ENCODE measurements at places on chromosomes 1 and 21.

- no peak for DNase-seq
Observed at GRCh38 chr1:111989531-111990025, at the start of gene KCND3. Gene KCND3, minus strand, starts transcription at chr1:111989668.

DNA sequence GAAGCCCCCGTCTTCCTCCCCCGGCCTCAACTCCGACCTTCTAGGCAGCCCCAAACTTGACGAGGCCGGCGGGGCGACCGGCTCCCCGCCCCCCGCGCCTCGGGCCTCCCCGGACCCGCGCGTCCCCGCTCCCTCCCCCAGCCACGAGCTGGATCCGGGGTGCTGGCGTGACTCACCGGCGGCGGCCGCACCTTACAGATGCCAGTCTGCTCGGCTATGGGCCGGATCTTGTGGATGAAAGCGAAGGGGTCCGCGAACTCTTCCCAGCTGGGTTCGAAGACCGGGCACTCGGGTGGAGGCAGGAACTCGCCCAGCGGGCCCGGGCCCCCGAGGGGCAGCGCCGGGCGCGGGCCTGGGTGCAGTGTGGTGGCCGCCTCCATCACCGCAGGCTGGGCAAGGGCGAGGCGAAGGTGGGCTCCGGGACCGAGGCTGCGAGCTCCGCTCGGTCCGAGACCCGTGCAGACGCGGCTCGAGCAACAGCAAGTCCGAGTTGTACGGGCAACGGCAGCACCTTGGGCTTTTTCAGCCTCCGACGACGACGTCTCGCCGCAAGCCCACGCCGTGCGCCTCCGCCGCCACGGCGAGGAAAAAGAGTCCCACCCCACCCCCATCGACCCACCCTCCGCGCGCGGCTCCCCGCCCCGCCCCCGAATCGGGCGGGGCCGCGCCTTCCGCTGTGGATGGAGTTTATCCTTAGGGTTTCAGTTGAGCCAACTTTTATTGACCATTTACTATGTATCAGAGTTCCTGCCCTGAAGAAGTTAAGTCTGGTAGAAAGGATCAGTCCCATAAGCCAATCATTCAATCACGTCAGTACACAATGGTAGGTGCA, at the start of gene KDM5B:
Gene KDM5B, minus strand, starts transcription at position 496 of the 832 bp plus-strand sequence. Its CDS starts 116 bp downstream, at position 380.
- no peak for DNase-seq

- DNase-seq: no peak
Observed at GRCh38 chr1:226678701-226679100, 60.4 kb downstream of the ITPKB start.

DNA sequence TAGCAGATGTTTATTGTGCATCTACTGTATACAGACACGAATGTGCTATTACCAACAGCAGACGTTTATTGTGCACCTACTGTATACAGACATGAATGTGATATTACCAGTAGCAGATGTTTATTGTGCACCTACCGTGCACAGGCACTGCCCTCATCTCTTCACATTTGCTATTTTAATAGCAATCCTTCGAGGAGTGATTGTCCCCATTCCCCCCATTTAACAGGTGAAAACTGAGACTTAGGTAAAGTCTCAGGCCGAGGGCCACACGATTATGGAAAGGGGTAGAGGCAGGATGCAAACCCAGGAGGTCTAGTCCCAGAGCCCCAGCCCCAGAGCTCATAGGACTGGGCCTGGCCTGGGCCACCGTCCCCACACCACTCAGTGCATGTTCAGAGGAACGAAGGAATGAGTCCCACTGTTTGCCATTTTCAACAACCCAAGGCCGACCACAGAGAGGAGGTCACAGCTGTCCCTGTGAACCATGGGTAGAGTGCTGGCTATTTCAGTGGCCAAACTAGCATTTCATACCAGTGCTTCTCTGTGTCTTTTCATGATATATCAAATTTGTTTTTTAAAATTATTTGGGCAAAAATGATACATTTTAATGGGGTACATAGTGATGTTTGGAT, 114.4 kb upstream of the TMEM51 start:
- DNase-seq: no peak

GRCh38 chr1:53334781-53335180, 6.9 kb upstream of the LRP8 start:
- DNase-seq: no peak

- no peak for DNase-seq
Observed at GRCh38 chr1:160813215-160813614, 17.2 kb downstream of the LY9 start.

GRCh38 chr1:115668579-115668978, 26.8 kb downstream of the VANGL1 start:
- no peak for DNase-seq

- DNase-seq: no peak
Observed at GRCh38 chr1:70384542-70384941, 26.5 kb upstream of the CTH start.

DNA sequence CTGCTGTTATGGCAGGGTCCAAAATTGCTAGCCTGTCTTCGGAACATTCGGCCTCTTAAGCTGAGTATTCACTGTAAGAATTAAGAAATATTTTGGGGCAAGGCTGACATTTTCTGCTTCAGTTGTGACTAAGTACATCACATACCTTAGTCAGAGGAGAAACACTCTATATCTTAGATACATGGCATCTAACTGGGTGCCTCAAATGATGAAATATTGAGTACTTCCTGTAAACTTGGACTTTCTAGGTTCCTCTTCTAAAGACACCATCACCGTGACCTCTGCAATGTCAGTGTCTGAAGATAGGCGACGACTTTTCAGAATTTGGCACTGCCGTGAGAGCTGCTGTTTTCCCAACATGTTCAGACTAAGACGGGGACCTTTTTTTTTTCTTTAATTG, 65.6 kb downstream of the PCBP3 start:
- no peak for DNase-seq

- DNase-seq: no peak
Observed at GRCh38 chr1:39675220-39675619, 3.3 kb upstream of the NT5C1A start.

DNA sequence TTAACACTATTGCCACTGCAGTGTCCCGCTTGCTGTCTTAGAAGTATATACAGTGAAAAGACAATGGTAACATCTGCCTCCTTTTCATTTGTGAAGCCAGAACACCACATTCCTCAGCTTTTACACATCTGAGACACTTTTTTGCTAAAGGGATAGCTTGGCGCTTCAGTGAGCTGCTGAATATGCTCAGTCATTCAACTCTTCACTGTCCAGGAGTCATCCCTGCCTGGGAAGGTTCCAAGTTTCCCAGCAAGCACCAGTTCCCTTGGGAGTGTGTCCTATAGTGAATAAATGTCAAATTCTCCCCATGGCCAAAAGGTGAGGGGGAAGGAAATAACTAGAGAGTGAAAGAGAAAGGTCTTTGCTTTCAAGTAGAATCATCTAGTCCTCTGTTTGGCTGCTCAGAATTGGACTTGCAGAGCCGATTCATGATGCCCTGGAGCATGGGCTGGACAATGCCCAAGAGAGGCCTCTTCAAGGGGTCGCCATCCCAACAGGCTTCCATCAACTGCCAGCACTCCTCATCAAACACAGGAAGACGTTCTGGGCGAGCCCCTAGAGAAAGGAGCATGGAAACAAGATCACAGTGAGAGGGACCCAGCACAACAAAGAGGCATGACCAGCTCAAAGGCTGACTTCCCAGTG, 25.5 kb upstream of the RBBP5 start:
- no peak for DNase-seq

DNA sequence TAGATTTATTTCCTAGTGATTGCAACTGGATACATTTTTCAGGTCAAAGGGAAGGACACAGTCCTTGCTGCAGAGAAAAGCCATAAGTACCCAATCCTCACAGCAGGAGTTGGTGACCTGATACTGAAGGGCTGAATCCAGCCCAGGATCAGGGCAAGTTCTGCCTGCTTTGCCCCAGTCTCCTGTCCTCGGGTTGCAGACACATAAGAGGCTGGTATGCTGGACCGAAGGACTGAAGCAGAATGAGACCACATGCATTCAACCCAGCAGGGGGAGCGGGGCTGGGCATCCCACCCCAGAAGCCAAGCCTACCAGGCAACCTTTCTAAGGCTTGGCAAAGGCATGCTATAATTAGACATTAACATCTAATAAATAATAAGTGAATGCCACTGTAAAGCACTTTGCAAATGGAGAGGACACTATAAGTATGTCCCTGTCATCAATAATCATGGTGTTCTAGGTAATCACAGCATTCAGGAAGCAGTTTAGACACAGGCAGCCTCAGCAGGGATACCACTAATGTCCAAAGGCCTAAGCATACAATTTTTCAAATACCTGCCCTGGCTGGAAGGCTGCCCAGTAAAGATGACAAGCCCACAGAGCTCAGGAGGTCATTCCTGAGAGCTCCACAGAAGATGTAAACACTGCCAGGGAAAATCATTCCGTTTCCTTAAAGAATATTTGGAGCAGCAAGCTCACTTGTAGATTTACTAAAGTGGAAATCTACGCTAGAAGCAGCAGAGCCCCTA, 47.6 kb downstream of the KRTAP19-8 start:
- DNase-seq: no peak

DNA sequence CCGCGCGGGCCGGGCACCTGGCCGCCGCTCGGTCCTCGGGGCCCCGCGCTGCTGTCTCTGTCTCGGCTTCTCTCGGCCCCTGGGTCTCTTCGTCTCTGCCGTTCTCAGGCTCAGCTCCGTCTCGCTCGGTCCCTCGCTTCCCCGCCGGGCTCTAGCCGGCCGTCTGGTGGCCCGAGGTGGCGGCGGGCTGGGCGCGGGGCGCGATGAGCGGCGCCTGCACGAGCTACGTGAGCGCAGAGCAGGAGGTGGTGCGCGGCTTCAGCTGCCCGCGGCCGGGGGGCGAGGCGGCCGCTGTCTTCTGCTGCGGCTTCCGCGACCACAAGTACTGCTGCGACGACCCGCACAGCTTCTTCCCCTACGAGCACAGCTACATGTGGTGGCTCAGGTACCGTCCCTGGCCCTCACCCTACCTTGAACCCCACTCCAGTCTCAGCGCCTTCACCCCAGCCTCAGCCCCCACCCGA, 355 bp downstream of the SHISAL2A start:
- DNase-seq: no peak

DNA sequence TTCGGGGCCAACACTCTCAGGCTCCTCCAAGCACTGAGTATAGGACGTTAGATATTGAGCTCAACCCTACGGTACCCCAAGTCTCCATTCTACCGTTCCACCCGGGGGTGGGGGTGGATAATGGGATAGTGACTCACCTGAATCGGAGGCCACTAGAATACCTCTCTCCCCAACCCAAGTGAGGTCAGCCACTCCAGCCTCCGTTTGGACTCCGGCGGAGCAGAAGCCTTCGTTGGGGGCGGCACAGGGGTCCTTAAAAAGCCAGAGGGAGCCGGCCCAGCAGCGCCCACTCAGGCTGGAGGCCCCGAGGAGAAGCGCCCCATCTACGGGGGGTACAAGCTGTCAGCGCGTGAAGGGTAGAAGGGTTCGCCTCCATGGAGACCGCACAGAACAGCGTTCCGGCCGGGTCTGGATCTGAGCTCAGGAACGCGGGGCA, 556 bp downstream of the WDR77 start:
- no peak for DNase-seq

- DNase-seq: no peak
Observed at GRCh38 chr1:6181347-6181770, 1.2 kb upstream of the CHD5 start.

GRCh38 chr1:231091831-231092301, 51.8 kb upstream of the FAM89A start:
- DNase-seq: no peak

- DNase-seq: no peak
Observed at GRCh38 chr1:211515090-211516023, 23.4 kb upstream of the RD3 start.

GRCh38 chr21:45979651-45980050, 1.9 kb upstream of the COL6A1 start:
- no peak for DNase-seq

- no peak for DNase-seq
Observed at GRCh38 chr1:55695552-55695951, 480.4 kb upstream of the USP24 start.

DNA sequence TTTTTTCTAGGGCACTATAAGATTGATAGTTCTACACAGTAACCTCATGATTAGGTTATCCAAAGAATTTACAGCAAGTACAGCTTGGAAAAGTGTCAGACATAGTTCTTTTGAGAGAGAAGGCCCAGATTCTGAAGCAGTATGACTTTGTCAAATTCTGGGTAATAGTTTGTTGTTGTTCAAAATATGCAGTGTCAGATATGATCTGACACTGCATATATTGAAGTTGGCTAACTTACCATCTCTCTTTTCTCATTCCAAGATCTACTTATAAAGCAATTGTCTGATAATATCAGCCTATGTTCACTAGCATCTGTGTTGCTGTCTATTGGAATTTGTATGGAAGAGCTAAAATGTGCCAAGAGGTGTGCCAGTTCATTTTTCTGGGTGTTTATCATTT, 160.1 kb downstream of the CTH start:
- DNase-seq: no peak

GRCh38 chr1:19033926-19034680, 77.6 kb upstream of the IFFO2 start:
- no peak for DNase-seq

DNA sequence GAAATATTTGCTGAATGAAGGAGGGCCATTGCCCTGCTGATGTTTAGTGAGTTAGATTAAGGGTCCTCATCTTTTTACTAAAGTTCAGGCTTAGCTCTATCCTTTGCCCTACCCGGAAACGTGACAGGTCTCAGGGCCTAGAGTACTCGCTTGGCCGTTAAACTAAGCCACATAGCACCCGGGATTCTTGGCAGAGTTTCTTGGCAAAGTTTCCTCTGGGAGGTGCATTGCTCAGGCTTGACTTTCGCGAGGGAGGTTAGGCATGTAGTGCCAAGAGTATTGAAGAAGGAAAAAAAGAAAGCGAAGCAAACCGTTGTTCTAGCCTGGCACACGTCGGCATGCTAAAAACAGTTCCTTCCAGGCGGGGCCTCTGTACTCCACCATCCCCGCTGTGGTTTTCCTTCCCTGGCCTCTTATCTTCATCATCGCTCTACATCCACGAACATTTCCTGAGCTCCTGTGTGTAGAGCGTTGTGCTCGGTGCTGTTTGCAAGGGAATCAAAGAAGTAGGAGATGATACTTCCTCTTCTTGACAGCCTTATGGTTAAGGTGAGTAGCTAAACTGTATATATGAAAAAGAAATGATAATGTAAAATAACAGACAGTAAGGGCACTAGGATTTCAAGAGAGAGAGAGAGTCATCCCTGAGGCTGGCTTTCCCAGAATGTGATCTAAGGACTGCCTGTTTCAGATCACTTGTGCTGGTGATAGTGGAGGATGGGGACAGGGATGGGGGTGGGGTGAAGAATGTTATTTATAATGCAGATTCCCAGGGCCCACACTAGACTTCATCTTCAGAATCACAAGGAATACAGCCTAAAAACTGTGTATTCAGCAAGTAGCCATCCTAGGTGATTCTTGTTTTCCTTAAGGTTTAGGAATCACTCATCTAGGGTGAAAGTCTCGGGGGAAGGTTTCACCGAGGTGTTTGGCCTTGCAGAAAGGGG, 18.8 kb downstream of the RNF220 start:
- no peak for DNase-seq

- no peak for DNase-seq
Observed at GRCh38 chr1:22143065-22144033, at the start of gene WNT4. Gene WNT4, minus strand, starts transcription at chr1:22143097. Its CDS starts 175 bp downstream, at chr1:22142922.

- no peak for DNase-seq
Observed at GRCh38 chr1:41353744-41354143, 7.5 kb upstream of the FOXO6 start.

Measured in glomerular endothelial cell (primary cell).